Uterus (tissue), 4 donors: ENCODE measurements at places on chromosomes 2 and 18.

DNA sequence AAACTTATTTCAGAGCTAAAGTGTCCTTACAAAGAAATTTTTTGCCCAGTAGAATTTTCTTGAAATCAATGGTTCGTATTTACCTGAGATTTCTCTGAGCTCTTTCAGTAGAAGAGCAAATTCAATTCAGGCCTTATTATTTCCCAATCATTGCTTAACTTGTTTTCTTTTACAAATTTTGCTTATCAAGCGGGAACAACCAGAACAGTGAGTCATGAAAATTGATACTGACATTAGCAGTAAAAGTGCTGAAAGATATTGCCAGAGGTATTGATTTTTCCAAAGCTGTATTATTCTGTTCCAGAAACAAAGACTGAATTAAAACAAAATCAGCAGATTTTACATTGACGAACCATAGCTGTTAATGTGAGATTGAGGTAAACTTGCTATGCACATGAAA lies 10.1 kb upstream of the RIOK3 start:
- DNase-seq, result no peak

DNA sequence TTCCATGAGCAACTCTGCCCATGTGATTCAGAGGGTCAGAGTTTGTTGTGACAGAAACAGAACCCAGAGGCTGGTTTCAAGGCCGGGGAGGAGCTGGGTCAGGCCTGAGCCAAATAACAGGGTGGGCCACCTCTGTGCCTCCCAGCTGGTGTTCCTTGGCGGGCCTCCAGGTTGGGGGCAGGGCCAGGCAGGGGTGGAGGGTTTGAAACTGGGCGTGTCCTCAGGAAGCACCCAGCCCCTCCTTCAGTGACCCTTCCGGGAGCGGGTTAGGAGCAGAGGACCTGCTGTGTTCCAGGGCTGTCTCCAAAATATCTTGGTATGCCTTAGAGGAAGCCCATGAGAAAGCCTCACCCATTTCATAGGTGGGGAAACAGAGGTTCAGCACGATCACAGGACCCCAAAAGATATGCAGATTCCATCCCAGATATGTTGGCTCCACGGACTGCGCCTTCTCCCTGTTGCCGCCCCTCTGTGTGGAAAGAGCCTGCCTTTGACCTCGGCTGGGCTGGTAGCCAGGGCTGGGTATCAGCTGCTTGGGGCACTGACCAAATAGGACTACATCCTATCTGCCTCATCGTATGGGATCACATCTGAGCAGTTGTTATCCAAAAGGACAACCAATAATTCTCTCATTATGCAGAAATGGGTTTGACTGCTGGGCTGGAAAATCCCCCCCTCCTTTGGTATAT lies 74.8 kb upstream of the GLI2 start:
- no peak for DNase-seq

GRCh38 chr2:69034845-69035244 lies 21.9 kb downstream of the ANTXR1 start:
- no peak for DNase-seq

- no peak for DNase-seq
Measured at GRCh38 chr18:2237706-2238105, 333.6 kb downstream of the METTL4 start.

- no peak for DNase-seq
Measured at GRCh38 chr2:170462433-170463205, 252.5 kb upstream of the SP5 start.

DNA sequence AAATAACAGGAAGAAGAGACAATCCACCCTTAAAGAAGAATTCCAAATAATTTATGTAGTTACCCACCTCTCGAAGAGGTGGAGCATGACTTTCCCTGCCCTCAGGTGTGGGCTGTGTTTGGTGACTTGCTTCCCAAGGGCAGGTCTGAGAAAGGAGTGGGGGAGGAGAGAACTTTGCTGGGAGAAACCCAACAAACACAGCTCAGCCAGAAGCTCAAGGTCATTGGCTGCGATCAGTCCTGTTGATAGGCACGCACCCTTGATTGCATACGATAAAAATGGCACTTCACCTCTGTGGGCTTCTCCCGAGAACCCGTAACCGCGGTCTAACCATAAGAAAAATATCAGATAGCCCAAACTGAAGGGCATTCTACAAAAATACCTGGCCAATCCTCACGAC lies 157.5 kb upstream of the ID2 start:
- DNase-seq, result no peak

DNA sequence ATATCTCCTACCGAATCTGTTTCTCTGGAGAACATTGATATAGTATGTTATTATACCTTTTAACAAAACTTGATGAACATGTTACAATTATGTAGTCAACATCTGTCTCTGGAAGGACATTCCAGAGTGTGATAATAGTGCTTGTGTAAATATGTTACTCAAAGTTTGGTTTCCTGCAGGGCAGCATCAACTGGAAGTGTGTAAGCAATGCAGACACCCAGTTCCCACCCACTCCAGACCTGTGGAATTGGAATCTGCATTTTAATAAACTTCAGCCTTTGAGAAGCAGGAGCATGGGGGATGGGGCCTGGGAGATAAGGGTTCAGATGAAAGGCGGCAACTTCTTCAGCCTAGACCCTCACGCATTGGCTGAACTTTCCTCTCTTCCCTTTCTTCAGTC lies 398.9 kb downstream of the RND3 start:
- no peak for DNase-seq

- DNase-seq, result no peak
Measured at GRCh38 chr2:159213296-159213695, 73.2 kb downstream of the WDSUB1 start.

DNA sequence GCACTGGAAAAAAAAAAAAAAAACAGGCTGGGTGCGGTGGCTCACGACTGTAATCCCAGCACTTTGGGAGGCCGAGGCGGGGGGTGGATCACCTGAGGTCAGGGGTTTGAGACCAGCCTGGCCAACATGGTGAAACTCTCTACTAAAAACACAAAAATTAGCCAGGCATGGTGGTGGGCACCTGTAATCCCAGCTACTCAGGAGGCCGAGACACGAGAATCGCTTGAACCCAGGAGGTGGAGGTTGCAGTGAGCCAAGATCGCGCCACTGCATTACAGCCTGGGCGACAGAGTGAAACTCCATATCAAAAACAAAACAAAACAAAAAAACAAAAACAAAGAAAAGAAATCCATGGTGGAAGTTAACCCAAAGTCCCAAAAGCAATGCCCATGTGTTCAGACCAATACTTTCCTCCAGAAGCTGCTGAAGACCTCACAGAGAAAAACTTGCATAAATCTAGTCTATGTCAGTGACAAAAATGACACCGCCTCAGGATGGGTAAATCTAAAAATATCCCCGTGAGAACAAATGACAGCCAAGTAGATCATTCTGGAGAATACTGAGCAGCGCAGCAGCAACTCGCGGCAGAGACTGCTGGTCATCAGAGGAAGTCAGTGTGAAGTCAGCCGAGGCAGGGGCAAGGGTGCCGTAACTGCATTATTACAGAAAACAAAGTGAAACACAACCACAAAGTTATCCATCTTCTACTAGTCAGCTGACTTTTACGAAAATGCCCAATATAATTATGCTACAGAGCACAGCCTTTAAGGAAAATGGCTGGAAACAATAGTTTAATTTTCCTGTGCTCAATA lies 41.0 kb downstream of the LPIN2 start:
- DNase-seq, result no peak

GRCh38 chr2:4914036-4914435 lies 778.1 kb upstream of the SOX11 start:
- DNase-seq, result no peak

DNA sequence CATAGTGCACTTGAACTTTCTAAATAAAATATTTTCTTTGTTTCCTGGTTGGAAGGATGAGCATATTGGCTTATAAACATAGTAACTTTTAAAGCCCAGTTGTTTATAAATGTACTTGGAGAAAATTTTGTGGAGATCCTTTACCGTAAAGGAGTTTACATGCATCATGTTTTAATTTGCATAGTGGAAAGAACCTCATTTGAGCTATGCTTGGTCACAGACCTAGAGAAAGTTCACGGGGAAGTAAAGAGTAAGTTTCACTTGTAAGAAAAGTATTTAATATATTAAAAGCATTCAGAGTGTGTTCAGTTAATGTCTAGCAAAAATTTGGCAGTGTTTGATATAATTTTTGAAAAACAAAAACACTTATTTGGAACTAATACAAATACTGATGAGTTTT lies 45.3 kb downstream of the PIKFYVE start:
- DNase-seq, result no peak

GRCh38 chr2:161139098-161139987 lies 20.9 kb upstream of the TANK start:
- DNase-seq, result no peak

GRCh38 chr2:146229508-146230155 lies 1615.2 kb upstream of the ACVR2A start:
- DNase-seq, result no peak

DNA sequence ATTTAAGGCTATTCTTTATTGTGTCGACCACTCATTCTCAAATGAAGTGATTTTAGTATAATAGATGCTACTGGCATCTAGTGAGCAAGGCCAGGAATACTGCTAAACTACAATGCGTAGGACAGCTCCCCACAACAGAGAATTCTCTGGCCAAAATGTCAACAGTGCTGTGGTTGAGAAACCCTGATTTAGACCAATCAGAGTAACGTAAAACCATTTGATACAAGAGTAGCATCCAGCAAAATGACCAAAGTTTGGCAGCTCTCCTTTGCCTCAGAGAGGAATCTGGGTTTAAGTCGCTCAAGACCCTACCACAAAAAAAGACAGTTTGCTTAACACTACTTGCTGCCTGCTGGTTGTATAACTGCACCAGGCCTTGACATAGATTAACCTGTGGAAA lies 37.0 kb upstream of the TTN start:
- no peak for DNase-seq

DNA sequence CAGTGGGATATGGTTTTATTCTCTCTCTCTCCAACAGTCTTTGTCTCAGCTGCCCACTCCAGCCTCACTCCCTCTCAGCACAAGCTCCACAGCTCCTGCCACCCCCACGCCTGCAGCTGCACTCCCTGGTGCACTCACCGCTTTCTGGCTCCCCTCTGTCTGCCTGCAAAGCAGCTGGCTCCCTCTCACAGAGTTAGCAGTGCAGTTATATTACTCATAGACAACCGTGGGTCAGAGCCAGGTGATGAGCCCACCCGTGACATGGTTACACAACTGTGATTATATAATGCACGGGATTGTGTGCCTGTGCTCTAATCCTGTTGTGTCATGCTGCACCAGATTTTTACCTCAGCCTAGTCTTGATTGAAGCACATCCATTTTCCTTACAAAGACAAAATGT lies 276.9 kb upstream of the CHAC2 start:
- DNase-seq, result peak; percentile 77

DNA sequence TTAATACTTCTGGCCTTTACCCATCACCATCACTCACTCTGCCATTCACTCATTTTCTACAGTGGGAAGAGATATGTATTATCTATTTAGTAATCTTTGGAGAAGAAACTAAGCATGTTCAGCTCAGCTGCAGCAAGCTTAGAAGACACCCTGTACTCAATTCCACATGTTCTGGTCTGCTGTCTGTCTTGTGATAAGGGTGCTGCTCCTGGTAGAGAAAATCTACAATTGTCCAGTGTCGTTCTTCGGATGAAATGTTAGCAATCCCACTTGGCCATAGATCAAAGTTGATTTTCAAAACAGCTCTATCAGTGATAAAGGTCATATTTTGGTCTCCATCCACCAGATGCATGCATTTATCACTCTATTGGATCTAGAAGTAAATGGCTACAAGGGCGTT lies 337.1 kb downstream of the LRRTM4 start:
- no peak for DNase-seq

DNA sequence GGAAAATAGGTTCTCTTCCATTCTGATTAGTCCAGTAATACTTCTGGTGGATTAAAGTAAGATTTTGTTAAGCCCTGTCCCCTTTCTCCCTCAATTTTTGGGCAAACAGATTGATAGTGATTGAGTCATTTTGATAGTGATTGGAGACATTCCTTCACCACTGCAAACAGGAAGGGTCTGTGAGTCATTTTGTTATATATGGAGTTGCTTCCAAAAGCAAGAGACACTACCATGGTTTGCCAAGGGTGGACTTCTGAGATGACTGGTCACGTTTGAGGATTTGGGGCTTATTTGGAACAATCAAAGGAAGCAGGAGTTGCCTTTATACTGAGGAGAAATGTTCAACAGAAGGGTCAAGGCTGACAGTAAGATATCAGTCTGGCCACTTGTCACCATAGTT lies 249.9 kb downstream of the PARD3B start:
- no peak for DNase-seq

GRCh38 chr2:182242609-182243008 lies 184.2 kb downstream of the PDE1A start:
- no peak for DNase-seq

DNA sequence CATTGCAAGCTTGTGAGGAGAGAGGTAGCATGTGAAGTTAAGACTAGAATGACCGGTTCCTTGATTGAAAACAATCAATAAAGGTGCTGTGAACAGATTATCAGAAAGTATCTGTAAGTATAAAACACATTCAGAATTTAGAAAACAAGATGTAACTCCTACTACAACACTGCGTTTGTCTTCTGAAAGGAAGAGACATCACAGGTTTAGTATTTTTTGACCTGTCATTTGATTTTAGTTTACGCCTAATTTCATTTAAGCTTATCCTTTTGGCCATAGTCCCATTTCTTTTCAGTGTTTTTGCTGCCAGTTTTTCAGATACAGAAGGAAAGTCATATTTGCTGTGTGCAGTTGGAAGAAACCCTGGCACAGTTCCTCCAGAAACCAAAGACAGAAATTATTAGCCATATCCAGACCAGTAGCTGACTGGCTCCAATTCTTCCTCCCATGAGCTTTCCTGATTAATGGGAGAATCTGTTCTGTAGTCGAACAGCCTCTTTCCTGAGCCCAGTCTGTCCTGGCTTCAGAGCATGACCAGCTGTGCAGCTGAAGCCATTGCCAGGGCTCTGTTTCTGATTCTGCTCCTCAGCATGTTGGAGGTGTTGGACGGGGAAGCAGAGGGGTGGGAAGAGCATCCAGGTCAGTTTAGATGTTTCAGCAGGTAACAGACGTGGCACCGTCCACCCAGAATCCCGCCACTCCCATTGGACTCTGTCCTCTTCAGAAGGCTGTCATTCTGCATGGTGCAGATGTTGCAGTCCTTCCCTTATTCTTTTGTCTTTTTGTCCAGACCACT lies 61.0 kb downstream of the CRIM1 start:
- DNase-seq, result no peak

- DNase-seq, result no peak
Measured at GRCh38 chr2:39996653-39997080, 217.6 kb upstream of the THUMPD2 start.

GRCh38 chr2:240601061-240601830 lies 14.7 kb downstream of the CAPN10 start:
- DNase-seq, result no peak

- DNase-seq, result no peak
Measured at GRCh38 chr18:63126134-63127069, 193.2 kb downstream of the BCL2 start.

DNA sequence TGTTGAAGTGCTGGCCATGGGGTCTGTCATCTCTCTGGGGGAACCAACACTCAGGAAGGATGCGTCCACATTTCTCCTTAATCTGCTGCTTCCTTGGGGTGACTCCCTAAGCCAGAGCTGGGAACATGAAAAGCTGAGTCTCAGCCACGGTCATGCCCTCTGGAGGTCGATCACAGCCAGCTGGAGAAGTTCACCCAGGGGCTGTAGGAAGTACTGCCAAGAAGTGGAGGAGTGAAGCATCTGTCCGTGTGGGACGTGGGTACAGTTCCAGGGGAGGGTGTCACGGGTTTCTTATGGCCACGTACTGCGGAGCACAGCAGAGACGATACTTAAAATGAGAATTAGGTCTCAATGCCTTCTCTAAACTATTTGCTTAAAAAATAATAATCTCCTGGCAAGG lies 42.4 kb upstream of the IGFBP2 start:
- peak; percentile 84 for DNase-seq
